Effector CD4-positive, alpha-beta T cell (primary cell): ENCODE measurements at places on chromosomes 12 and 14.

DNA sequence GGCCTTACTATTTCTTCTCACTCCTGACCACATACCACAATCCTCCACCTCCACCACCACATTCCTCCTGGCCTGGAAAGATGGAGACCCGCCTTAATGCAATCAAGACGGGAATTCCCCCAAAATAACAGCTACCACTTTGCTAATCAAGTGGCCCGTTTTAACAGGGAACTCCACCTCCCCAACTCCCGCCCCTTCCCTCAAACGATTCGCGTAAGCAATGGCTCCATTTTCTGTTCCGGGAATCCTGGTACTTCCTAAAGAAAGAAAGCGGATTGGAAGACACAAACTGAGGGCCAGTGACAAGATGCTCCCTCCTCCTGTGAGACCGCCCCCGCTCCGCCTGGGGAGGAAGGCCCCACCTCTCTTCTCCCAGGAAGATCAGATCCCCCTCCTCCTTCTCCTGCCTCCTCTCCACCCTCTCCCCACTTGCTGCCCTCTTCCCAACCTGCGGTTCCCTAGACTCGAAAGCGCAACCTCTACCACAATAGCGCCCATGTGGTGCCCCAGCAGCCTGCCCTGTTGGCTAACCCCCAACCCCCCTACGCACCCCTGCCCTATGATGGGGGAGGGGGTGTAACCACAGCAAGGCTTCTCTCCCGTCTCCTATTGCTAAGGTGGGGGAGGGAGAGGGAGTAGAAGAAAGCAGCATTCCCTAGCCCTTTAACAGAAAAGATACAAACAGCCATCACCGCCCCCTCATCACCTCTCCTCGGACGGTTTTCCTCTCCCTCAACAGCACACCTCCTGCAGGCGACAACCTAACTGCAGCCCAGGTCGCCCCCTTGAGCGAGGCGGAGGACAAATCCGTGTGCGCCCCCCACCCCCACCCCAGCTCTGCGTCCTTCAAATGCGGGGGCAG is 777 bp downstream of the ARF3 start:
- no peak for DNase-seq

DNA sequence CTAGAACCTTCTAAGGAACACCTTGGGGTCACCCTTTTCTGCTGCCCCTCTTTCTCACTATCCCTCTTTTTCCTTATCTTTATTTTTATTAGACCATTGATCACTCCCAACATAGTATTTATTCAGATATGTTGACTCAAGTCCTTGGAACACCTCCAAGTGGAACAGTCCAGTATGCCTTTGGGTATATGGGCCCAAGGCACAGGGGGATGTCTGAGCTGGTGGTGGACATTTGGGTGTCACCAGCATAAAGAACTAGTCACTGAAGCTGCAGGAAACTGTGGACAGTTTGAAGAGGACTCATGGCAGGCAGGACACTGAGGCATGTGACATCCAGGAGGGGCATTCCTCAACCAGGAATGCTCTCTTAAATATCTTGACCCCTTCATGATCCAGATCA is 105.6 kb downstream of the VEZT start:
- no peak for DNase-seq

DNA sequence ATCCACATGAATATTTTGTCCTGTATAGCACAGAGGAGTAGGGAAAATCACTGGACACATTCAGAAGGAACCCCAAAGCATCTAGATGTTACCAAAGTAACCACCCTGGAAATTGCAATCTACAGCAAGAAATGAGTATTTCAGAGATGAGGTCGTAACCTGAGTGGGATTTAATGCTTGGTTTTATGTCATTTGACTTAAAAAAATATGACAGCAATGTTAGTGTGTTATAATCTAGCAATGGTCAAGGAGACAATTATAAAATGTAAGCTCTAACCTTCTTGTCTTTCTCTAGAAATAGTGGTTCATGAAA is 256.6 kb downstream of the NAV3 start:
- DNase-seq: no peak

- peak; percentile 76 for DNase-seq
These were observed 87.2 kb downstream of the NINJ2 start for GRCh38 chr12:575948-576614.

DNA sequence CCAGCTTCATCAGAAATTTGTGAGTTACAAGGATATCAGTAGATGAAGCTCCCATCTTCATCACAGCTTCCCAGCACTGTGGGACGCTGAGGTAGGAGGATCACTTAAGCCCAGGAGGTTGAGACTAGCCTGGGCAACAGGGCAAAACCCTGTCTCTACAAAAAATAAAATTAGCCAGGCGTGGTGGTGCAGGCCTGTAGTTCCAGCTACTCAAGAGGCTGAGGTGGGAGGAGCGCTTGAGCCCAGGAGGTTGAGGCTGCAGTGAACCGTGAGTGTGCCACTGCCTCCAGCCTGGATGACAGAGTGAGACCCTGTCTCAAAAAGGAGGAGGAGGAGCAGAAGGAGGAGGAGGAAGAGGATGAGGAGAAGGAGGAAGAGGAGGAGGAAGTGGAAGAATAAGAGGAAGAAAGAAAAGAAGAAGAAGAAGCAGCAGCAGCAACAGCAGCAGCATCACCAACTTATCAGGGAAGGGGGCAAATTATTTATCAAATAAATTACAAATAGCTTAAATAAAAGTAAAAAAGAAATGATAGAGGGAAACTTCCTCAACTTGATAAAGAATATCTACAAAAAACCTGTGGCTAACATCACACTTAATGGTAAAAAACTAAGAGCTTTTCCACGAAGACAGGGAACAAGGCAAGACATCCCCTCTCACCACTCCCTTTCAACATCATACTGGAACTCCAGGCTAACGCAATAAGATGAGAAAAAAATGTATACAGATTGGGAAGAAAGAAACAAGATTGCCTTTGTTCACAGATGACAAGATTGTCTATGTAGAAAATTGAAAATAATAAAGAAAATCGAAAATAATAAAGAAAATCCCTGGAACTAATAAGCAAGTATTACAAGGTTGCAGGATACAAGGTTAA is 69.6 kb downstream of the NINJ2 start:
- DNase-seq: no peak

DNA sequence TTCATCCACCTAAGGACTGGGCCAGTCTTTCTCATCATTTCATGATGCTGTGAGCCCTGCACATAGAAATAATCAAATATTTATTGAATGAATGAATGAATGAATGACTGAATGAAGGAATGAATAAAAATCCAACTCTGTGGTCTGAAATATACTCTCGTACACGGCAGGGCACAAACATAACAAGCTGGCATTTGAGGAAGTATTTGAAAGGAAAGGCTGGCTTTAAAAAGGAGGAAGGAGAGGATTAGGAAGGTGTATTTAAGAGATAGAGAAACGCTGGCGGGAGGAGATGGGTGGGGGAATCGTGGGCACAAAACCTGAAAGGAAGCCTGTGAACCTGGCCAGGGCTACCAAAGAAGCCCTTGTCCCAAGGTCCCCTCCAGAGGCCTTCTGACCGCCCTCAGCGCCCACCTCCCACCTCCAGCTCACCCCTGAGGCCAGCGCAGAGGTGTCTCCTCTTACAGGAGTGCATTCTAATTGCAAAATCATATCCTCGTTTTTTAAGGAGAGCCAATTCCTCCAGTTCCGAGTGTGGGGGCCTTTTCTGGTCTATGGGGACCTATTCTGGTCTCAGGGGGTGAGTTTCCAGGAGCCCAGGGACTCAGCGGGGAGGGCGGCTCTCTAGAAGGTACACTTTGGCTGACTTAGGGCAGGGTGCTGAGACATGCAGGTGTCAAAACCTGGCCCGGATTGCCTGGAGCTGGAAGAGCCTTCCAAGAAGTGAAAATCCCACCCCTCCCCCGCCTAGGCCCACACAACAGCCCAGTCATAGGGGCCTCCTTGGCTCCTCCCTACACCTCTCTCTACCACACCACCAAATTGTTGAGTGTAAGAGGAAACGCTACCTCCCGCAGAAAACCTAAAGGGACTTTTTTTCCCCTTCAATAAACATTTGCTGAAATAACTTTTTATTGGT is 8.7 kb upstream of the JDP2 start:
- no peak for DNase-seq

- no peak for DNase-seq
These were observed 133.8 kb upstream of the HMGA2 start for GRCh38 chr12:65690477-65690876.

DNA sequence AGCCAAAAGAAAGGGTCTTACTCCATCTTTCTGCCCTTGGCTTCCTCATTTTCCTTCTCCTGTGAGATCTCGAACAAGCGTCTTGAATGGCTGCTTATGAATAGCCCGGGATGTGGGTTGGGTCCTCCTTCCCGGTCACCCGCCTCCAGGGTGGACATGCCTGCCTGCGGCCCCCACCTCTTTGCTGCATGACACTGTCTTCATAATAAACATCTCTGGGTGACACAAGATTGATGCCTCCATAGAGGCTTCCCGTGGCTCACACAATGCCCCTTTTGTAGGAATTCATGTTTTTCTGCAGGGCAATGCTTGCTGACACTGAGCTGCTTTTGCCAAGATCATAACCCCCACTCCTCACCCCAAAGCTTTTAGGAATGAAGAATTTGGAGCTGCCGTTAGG is 125.9 kb downstream of the ZNF664 start:
- DNase-seq: no peak

DNA sequence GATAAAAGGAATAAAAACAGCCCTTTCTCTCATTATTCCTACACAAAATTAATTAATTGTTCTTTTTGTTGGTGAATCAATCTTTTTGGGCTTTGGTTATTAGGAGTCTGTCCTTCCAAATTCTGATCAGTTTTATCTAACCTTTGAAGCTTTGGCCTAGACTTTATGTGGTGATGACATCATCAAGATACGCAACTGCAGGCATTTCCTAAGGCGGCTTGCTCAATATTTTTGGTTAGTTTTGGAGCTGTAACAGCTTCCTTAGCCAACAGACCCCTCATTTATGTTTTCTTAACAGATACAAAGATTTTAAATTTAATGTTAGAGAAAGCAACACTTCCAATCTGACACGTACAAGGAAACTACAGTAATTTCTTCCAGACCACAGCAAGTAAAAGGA is 87.8 kb upstream of the PDE3A start:
- DNase-seq: no peak

DNA sequence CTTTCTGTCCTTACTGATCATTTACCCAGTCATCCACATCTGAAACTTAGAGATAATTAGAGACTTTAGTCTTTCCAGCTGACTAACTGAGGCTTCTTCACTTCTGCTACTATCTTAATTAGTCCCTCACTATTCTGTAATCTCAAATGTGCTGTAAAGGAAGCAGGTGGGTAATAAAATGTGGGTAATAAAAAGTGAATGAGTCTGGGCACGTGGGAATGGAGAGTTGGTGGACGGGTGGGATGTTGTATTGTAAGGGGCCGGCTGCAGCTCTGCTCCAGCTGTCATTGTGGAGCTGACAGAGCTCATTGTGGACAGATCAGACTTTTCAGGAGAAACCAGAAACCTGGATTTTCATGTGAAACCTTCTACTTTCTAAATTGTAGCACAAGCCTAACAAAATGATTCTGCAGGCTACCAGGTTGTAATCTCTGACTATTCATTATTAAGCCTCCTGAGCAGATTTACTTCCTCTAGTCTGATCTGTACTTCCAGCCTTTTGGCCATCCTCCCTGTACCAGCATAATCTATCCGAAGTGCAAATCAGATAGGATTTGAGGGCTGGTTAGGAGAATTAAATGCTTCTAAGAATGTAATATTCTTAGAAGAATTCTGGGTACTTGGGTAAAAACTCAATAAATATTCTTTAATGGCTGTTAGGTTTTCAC is 42.0 kb upstream of the BMAL2 start:
- no peak for DNase-seq

GRCh38 chr12:113239811-113240331 is 18.6 kb downstream of the TPCN1 start:
- DNase-seq: no peak

DNA sequence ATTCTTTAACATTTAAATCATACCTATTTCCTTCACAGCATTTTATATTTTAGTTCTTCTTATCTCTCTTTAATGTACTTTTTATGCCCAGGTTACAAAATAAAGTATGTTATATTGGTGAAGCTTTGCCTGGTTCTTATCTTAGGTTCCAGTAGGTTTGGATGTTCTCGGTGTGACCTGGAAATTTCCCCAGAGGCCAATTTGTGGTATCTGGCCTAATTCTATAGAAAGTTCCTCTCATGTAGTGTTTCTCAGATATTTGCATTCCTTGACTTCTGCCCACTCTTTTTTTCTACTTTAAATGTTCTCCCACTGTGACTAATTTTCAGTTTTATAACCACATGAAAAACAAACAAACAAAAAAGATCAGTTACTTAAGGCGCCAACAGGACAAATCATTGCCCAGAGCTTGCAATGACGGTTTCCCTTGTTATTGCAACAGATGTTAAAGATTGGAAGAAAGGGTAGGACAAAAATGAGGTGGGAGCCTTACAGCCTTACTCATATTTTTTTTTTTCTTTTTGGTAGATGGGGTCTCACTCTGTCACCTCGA is 41.2 kb upstream of the PPM1H start:
- no peak for DNase-seq

GRCh38 chr14:70416725-70417349 is at the start of gene SYNJ2BP:
Gene SYNJ2BP, minus strand, starts transcription at chr14:70417090. Its CDS starts 127 bp downstream, at chr14:70416963.
- DNase-seq: peak; percentile 35

- no peak for DNase-seq
These were observed 38.4 kb downstream of the LRP6 start for GRCh38 chr12:12228402-12228801.
